ENCODE measurements at places on chromosomes 7 and 10.

- no peak for DNase-seq
Observed at GRCh38 chr10:21498377-21498776, 27.1 kb downstream of the SKIDA1 start.

DNA sequence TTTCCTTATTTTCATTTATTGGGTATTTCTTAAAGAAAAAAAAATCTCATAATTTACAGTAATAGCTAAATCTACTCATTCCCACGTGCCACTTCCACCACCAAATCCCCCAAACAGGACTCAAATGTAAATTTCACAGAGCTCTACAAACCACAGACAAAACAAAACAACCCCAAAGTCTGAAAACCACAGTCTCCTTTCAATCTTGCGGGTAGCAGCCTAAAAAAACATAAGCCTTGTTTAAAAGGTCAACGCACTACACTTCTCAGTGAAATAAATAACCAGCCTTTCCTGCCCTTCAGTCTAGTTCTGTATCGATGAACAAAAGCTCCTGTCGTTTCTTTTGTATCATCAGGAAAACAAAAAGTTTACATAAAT, 121.8 kb upstream of the AFAP1L2 start:
- no peak for DNase-seq

GRCh38 chr7:2417981-2418481, 14.6 kb downstream of the CHST12 start:
- DNase-seq, result no peak

GRCh38 chr7:81195033-81195432, 276.2 kb upstream of the SEMA3C start:
- DNase-seq, result no peak

DNA sequence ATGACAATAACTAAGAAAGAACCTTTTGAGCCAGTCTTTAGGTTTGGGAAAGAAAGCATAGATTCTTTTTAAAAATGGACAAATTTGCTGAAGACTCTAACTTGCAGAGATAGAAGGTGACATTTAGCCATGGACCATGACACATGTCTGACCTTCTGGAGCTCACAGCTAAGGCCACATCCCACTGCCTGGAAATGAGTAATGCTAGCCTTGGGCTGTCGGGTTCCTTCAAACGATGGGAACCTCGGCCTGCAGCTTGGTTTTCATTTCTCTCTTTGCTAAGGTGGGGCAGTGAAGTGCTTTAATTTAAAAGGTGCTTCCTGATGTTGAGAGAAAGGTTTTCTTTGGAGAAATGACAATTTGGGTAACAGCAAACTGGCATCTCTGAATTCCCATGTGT, 223.2 kb downstream of the FANK1 start:
- DNase-seq, result no peak

DNA sequence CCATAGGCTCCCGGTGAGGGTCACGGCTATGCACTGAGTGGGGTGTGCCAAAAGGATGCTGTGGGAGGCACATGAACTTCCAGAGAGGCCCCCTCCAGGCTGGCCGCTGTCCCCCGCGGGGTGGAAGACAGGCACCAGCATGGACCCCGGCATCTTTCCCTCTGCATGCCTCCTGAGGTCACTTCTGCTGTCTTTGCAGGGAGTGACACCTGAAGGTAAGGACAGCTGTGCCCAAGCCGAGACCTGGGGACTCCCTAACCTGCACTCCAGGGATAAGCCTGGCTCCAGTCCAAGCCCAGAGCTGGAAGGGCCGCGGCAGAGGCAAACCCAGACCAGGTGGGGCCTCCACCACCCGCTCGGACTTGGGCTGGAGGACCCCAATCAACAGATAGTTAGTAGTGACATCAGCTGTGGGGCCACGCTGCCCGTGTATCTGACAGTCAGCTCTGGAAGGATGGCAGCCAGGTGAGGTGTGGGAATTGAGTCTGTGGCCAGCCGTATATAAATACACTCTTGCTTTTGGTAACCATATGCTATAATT, 340.7 kb upstream of the MKI67 start:
- no peak for DNase-seq

- DNase-seq, result no peak
Observed at GRCh38 chr7:80467069-80467468, 44.8 kb downstream of the GNAT3 start.

DNA sequence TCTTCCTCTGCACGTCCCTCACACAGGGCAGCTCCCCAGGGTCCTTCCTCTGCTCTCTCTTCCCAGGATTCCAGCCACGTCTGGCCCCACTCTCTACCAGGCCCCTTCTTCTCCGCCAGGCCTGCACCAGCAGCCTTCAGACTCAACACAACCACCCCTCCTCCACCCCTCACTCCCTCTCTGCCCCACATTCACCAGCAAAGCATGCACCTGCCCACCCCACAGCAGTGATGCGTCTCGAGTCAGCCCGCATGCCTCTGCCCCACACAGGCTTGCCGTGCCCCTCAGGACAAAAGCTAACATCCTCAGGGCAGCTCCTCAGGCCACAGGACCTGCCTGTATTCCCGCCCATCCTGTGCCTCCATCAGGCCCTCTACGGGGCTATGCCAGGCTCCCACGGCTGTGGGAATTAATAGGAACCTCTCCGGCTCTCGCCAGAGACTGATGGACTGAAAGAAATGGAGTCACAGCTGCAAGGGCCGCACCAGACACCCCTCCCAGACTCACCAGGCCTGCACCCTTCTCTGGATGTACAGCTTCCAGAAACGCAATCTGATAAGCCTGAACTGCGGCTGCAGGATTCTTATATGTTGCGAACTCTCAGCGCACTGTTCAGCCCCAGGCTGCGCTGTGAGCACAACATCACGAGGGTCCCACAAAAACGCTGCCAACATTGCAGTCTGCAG, 100.1 kb downstream of the CYTH3 start:
- DNase-seq, result peak; percentile 77

GRCh38 chr7:116776046-116776445, 86.3 kb upstream of the CAPZA2 start:
- no peak for DNase-seq

DNA sequence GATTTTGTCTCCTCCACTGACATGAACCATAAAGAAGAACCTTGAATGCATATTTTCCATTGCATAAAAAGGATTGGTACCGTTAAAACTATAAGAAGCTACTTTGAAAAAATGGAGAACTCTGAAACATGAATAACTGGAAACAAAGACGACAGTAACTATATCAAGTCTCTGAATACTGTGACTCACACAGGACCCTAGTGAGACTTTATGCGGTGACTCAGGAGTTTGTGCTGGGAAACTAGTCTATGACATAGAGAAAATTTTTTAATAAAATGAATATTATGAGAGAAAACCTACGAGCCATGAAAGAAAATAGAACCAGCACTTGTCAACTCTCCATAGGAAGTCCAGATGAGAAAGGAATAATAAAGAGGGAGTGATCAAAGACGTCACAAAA, 339.9 kb upstream of the ADARB2 start:
- DNase-seq, result no peak

DNA sequence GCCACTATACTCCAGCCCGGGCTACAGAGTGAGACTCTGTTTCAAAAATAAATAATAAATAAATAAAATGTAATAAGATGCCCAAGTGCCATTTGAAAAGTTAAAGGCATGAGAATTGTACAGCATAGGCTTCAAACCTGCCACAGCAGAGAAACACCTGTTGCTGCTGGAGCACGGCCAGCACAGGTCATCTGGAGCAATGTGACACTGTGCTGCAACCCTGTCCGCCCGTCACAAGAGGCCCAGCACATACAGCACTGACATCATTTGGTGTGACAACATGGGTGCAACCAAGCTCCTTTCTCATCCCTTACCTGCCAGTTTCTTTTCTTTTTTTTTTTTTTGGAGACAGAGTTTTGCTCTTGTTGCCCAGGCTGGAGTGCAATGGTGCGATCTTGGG, 1.3 kb downstream of the RFC2 start:
- DNase-seq, result no peak

DNA sequence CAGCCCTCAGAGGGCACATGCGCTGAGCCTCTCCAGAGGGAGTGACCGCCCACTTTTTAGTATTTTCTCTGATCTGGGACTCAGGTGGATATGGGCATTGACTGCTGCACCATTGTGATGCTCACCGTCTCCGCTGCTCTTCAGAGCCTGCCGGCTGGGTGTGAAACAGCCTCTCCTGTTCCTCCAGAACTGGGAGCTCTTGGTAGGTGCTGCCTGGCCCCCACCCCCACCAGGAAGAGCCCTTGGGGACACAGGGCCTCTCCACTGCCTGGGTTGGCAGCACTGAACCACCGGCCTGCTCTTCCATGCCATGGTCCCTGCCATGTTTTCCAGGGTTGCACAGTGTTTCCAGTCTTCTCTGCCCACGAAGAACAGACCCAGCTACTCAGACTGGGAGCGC, 36.3 kb downstream of the ARHGAP22 start:
- no peak for DNase-seq

DNA sequence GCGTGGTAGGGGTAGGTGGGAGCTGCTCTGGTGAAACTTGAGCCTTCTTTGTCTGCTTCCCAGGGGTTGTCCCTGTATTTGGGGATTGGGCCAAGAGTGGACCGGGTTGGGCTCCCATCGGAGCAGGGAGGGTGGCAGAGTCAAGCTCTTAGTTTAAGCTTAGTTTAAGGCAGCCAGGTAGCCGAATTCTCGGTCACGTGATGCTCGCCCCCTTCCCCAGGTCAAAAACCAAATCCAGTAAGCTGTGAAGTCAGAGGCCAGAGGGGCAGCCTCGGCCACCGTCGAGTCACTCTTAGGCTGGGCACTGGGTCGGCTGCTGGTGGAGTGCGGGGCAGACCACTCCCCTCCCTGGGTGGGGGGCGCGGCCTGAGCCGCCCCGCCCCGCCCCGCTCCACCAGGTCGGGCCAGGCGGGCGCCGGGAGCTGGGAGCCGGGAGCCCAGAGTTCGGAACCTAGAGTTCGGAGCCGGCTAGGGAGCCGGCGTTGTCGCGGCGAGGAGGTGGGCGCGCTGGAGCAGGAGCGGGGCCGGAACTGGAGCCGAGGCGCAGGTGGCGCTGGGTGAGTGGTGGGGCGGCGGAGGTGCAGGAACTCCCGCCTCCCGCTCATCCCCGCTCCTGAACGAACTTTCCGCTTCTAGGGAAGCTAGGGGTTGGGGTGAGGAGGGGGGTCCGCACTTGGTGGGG, 2.8 kb upstream of the LZTS2 start:
- DNase-seq, result peak; percentile 82

GRCh38 chr10:35875016-35875676, 233.1 kb upstream of the FZD8 start:
- DNase-seq, result peak; percentile 92

DNA sequence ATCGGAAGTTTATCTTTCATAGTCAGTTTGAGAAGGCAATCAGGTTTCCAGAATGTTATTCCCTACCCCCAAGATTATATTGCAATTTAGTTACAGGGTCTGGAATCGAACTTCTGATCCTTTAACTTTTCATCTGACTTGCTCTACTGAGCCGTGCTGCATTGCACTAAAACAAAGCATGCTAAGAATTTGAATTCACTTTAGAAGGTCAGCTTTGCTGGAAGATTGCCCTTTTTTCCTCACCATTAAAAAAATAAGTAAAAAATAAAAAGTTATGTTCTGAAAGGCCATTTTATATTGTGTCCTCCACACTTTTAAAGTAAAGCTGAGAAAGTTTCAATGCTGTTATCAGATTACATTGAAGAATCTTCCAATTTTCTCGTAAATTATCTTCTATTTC, 388.8 kb upstream of the PHF14 start:
- DNase-seq, result no peak

DNA sequence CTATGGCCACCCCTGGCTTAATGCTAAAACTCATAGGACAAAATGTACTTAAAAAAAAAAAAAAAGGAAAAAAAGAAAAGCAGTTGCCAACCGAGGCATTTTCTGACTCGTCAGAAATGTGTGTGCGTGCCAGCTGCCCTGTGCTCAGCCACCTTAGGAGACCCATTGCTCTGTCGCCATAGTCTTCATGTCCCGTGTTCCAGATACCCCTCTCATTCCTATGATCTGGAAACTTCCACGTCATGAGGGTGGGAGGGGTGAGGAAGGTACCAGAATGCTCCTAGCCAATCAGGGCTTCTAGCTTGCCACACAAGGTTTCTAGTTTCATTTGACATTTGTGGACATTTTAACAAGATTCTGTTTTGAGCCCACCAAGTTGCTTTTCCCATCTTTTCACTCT, 212.9 kb downstream of the TCF7L2 start:
- DNase-seq, result no peak

GRCh38 chr7:78189762-78190161, 391.2 kb downstream of the PHTF2 start:
- no peak for DNase-seq

- no peak for DNase-seq
Observed at GRCh38 chr10:129945941-129946760, 17.9 kb downstream of the EBF3 start.

DNA sequence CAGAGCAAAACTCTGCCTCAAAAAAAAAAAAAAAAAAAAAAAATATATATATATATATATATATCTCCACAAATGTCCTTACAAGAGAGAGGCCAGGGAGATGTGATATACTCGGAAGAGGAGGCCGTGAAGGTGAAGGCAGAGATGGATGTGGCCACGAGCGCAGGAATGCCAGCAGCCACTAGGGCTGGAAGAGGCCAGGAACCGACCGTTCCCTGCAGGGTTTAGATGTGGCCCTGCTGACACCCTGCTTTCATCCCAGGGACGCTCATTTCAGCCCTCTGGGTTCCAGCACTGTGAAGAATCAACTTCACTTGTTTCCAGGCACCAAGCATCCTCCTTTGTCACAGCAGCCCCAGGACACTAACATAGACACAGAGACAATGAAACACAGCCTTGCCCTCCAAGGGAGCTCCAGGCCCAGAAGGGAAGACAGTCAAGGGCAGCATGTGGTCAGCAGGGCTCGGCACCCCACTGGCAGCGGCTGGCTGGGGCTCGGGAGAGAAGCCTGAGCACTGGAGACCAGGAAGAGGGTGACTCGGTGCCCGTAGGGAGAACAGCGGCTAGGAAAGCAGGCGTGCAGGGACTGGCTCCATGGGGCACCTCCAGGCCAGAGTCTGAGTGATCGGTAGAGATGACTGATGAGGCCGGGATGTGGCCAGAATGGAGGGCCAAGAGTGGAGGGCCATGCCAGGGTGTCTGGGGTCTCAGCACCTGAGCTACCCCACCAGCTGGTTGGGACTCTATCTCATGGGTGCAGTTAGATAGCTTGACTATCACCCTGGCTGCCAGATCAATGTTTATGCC, 7.6 kb downstream of the WDR86 start:
- DNase-seq, result no peak

DNA sequence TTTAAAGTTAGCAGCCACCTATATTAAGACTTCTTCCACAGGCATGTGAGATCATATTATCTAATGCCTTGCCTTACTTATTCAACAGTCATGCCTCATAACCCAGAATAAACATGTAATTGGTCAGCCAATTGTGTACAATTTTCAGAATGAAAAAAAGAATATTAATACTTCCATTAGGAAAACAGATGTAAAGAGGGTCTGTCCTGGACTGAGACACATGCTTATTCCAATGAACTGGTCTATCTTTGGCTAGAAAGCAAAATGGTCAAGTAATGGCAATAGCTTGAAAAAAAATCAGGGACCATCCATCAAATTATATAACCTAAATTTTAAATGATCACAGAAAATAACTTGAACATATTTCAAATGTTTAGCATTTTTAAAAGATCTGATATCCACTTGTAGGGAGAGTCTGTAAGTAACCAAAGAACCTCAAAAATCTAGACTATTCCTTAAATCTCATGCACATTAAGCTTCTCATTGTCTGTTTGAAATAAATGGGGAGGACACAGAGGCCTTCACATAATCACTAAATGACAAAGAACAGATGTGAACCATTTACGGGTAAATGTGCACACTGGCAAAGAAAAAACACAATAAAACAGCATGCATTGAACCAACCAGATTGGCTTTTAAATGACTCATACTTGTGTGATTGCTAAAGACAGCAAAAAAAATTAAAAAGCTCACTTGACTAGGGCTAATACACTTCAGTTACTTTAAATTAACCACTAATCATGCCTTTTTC, 568.8 kb upstream of the PCDH15 start:
- DNase-seq, result no peak
